Lung microvascular endothelial cell (primary cell): ENCODE measurements at places on chromosomes 4 and X. TPM values are rescaled to one million over a fixed set of nuclear protein-coding genes. Genes with fewer than 3 reads are reported as not detected.
A peak's percentile ranks its signal among the peaks of the same experiment; 100 is the strongest.

DCK gene
- total RNA-seq, result 14.2 and 23.8 TPM in 2 replicates

NHS gene
- under 0.01 TPM in 2 replicates for total RNA-seq

AFF2 gene
- total RNA-seq, result 0.20 and 0.22 TPM in 2 replicates

HSD17B11 gene
- total RNA-seq, result 31.2 and 35.5 TPM in 2 replicates

DDIT4L gene
- total RNA-seq, result 2.6 and 3.7 TPM in 2 replicates

TSPAN5 gene
- total RNA-seq, result 74.3 and 83.9 TPM in 2 replicates

IBSP gene
- not detected in 2 replicates for total RNA-seq

CSAG1 gene
- not detected in 2 replicates for total RNA-seq

NEXMIF gene
- under 0.01 TPM in 1 of 2 replicates, not detected in the other for total RNA-seq

TCP11X1 gene
- not detected in 2 replicates for total RNA-seq

DNA sequence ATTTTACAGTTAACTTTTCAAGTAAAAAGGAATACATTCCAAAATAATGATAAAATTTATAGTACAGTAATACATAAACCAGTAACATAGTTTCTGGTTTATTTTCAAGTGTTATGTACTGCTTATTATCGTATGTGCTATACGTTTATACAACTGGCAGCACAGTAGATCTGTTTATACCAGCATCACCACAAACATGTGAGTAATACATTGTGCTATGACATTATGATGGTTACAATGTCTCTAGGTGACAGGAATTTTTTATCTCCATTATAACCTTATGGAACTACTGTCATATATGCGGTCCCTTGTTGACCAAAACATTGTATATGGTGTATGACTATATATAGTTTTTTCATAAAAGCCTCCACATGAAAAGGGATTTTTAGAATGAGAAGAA, 256.9 kb downstream of the ANKRD50 start:
- no peak for DNase-seq

- peak; percentile 63 for DNase-seq
These were observed 85.5 kb downstream of the BCOR start for GRCh38 chrX:40012039-40012867.

DNA sequence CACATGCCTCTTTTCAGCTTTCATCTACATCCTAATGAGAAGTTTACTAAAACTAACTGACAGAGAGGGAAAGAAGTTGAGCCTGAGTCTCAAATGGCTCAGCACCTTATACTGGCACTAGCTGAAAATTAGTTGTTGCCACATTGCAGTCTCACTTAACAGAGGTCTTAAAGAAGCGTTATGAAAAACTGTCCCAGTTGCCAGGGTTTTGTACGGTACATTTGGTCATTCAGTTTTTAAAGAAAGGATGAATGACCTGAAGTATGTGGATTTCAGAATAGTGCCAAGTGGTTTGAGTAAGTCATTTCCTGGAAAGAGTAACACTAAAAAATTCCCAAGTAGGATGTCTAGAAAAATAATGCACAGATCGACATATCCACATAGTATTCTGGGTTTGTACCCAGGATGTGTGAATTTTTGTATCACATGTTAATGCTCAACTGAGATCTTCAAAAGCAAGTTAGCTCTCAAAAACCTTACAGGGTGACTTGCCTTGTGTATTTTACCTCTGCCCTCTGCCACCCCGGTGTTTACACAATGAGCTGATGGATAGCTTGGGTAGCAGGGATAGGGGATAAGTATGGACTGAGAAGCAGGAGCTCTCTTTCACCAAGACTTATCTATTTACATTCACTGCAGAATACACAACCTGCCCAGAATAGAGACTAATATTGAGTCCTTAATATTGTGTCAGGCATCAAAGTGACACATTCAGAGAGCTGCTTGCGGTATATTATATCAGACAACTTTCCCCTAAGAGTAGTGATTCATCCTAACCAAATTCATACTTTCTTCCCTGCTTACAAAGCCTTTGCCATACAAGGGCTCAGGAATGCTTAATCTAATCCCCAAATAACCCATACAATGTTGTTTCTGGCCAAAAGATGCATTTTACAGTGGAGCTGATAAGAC, 1075.7 kb upstream of the PABPC4L start:
- no peak for DNase-seq

DNA sequence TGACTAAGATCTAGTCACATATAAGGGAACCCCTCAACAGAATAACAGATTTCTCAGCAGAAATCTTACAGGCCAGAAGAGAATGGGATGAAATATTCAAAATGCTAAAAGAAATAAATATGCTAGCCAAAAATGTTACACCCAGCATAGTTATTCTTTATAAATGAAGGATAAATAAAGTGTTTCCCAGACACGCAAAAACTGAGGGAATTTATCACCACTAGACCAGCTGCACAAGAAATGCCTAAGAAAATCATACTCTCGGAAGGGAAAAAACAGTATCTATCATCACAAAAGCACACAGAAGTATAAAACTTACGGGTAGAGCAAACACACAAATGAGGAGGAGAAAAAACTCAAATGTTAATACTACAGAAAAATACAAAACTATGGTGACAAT, 162.1 kb downstream of the HHIP start:
- no peak for DNase-seq

GRCh38 chr4:145480257-145480656, 1.4 kb upstream of the SMAD1 start:
- DNase-seq, result no peak

- peak; percentile 55 for DNase-seq
These were observed 139.8 kb downstream of the PALLD start for GRCh38 chr4:168636506-168637196.

GRCh38 chrX:117510453-117510852, 606.2 kb downstream of the KLHL13 start:
- DNase-seq, result no peak

- DNase-seq, result no peak
These were observed 1396.6 kb upstream of the PABPC4L start for GRCh38 chr4:135598151-135598550.

DNA sequence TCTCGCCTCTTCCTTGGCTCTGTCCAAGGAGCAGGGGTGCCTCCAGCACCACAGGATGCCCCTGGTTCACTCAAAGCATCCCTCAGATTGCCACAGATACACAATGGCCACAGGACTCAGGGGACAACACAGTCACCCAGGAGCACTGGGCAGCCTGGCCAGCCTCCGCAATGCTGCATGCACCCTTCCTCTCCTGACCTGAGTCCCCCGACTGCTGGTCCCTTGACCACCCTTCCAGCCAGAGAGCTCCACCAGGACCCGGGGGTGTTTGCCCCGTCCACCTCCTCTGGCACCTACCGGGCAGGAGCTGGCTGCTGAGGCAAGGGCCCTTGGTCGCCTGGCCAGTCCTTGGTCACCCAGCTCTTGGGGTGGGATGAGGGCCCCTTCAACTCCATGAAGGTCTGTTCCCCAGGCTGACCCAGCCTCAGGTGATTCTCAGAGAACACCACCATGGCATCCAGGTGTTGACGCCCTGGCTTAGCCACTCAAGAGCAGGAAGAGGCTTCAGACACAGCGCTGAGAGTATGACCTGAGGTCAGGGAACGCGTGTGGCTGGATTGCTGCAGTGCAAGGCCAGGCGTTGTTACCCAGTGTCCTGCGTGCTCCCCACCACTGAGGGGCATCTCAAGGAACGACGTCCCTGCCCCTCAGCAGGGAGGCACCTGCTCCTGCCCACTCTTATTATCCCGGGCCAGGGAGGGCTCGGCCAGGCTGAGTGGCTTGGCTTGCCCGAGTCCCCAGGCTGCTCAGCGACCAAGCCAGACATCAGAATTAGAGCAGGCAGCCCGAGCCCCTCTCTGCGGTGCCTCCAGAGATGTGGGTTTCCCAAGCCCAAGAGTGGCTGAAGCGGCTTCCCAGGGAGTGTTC, 10.2 kb downstream of the ADRA2C start:
- DNase-seq, result no peak

GRCh38 chrX:138986235-138986634, 274.7 kb upstream of the FGF13 start:
- DNase-seq, result no peak

DNA sequence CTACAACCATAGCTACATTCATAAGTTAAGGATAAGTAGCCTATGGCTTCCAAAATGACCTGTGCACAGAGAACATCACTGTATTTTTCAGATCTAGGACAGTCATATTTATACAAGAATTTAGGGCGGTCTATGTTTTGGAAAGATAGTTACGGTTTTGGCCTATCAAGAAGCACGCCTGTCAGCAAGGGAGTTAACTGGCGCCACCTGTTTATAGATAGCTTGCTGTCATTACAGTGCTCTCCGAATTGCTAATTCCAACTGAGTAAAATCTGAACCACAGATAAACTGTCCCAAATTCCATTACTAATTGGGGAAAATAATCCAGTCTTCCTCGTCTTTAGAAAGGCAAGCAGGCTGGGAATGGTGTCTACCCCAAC, 646 bp downstream of the ABCB7 start:
- peak; percentile 23 for DNase-seq
